ENCODE measurements at places on chromosomes 4 and X.

DNA sequence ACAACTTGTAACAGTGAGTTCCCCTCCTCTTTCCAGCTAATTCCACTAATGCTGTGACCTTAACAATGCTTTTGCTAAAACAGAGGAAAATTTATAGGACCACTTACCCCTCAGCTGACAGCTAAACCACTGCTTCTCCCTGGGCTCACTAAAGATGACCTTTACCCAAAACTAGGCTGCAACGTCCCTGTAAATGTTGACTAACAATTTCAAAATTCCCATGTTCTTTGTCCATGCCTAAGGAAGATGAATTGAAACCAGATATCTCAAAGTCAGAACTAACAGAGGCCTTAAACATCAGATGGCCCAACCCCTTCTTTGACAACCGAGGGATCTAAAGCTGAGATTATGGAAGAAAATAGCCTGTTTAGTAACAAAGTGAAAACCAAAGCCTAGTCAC, 32.5 kb downstream of the AFAP1 start:
- peaks cover 48% of the 10 kb centered on the region for H3K4me1 ChIP-seq
- H3K27me3 ChIP-seq: no peaks in the 10 kb centered on the region
- no peak for DNase-seq
- H3K4me3 ChIP-seq: no peak overlapping the region

- no peaks in the 10 kb centered on the region for H3K27me3 ChIP-seq
- DNase-seq: no peak
- H3K4me3 ChIP-seq: no peak overlapping the region
- H3K36me3 ChIP-seq: no peaks in the 10 kb centered on the region
- no peak overlapping the region for H3K27ac ChIP-seq
Measured at GRCh38 chr4:111120191-111120590, 497.3 kb upstream of the PITX2 start.

GRCh38 chrX:18895189-18895951, 88.5 kb downstream of the PHKA2 start:
- H3K4me1 ChIP-seq: peaks cover 4% of the 10 kb centered on the region
- DNase-seq: peak; percentile 88
- H3K4me3 ChIP-seq: no peak overlapping the region
- no peak overlapping the region for H3K27ac ChIP-seq
- H3K27me3 ChIP-seq: no peaks in the 10 kb centered on the region

DNA sequence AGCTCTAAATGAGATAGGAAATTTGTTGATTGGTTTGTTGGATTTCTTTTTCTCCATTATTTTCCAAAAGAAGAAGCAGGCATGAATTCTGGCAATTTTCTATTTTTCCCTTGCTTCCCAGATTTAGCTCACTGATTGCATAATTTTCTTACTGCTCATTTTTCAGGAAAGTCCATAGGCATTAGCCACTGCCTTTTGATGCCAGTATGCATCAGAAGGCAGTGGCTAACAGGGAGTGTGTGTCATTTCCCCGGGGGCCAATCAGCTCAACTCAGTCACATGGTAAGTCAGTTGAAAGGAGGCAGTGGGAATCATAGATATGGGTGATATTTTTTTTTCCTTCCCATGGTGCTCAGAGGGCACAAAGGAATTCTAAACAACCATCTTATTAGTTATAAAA, 156.7 kb downstream of the TRIML1 start:
- no peak overlapping the region for H3K4me3 ChIP-seq
- H3K27ac ChIP-seq: no peak overlapping the region
- H3K4me1 ChIP-seq: no peaks in the 10 kb centered on the region
- H3K27me3 ChIP-seq: no peaks in the 10 kb centered on the region
- DNase-seq: no peak
- H3K36me3 ChIP-seq: no peaks in the 10 kb centered on the region

GRCh38 chrX:71302461-71303213, 1.1 kb downstream of the ITGB1BP2 start:
- H3K27ac ChIP-seq: no peak overlapping the region
- no peak overlapping the region for H3K4me3 ChIP-seq
- H3K36me3 ChIP-seq: no peaks in the 10 kb centered on the region
- H3K27me3 ChIP-seq: no peaks in the 10 kb centered on the region
- H3K4me1 ChIP-seq: no peaks in the 10 kb centered on the region

- no peaks in the 10 kb centered on the region for H3K4me1 ChIP-seq
- H3K27ac ChIP-seq: no peak overlapping the region
- H3K27me3 ChIP-seq: no peaks in the 10 kb centered on the region
- no peak for DNase-seq
Measured at GRCh38 chr4:96056346-96056934, 216.5 kb downstream of the PDHA2 start.

GRCh38 chr4:82823062-82823461, 24.5 kb upstream of the SCD5 start:
- DNase-seq: no peak
- H3K27me3 ChIP-seq: no peaks in the 10 kb centered on the region
- no peaks in the 10 kb centered on the region for H3K4me1 ChIP-seq
- no peak overlapping the region for H3K4me3 ChIP-seq
- no peak overlapping the region for H3K27ac ChIP-seq

GRCh38 chr4:158580064-158580463, 58.4 kb downstream of the RXFP1 start:
- H3K27ac ChIP-seq: no peak overlapping the region
- H3K36me3 ChIP-seq: no peaks in the 10 kb centered on the region
- H3K4me1 ChIP-seq: no peaks in the 10 kb centered on the region
- no peaks in the 10 kb centered on the region for H3K27me3 ChIP-seq
- H3K4me3 ChIP-seq: no peak overlapping the region
- DNase-seq: no peak

DNA sequence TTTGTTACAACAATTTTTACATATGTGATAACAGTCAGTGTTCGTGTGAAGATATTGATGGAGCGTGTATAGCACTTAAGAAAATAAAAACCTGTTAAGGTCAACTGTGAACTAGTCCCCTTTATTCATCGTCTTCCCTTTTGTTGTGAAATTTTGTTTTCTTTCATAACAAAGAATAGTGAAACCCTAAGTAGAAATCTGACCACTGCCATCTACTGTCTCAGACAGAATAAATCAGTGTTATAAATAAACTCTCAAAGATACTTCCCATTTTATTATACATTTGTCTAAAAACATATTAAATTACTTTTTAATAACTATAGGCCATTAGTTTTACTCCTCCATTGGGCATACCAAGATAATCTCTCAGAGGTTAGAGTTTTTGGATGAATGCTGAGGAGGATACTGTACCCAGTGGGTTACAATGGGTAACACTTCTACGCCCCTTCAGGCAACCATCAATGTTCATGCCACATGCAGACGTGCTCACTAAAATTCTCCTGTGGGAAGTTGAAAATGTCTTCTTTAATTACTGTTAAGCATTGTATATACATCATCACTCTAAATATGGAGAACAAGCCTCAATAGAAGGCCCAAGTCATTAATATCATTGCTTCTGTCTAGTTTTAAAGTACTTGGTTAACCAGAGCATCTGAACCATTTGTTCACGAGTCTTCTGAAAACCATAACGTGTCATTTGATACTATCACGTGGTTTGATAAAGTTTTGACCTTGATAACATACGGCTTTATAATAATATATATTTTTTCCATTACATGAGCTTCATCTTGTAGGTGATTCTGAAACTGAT, 171.2 kb downstream of the TMA16 start:
- DNase-seq: no peak
- H3K4me3 ChIP-seq: no peak overlapping the region
- no peaks in the 10 kb centered on the region for H3K27me3 ChIP-seq
- no peak overlapping the region for H3K27ac ChIP-seq

GRCh38 chr4:108683479-108683878, 33.1 kb downstream of the OSTC start:
- DNase-seq: peak; percentile 51
- H3K4me1 ChIP-seq: no peaks in the 10 kb centered on the region
- H3K4me3 ChIP-seq: no peak overlapping the region

DNA sequence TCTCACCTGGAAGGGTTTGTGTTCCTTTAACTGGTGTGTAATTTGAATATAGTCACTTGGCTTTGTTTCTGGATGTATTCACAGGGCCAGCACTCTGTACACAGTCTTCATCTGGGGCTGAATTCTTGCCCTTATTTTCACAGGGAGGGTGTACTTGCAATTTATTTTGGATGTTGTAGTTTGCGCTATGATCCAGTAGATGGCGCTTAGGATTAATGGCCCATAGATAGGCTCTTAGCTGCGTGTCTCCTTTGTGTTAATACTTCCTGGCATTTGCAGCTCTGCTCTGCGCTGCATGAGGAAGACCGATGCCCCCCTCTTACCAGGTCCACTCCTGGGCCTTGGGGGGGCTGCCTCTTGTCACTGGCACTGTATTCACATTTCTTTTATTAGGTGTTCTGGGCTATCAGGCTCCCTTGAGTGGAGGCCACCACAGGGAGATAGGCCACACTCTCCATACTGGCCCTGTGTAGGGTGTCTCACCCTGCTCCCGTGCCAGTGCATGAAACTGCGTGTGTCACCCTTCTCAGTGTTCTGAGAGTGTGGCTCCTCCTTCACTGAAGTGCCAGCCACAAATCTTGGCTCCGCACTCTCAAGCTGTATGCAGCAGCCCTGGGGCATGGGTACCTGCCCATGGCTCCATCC, 562.2 kb downstream of the ZIC3 start:
- H3K4me3 ChIP-seq: no peak overlapping the region
- peak; percentile 42 for DNase-seq
- no peaks in the 10 kb centered on the region for H3K36me3 ChIP-seq
- no peaks in the 10 kb centered on the region for H3K4me1 ChIP-seq
- no peak overlapping the region for H3K27ac ChIP-seq

DNA sequence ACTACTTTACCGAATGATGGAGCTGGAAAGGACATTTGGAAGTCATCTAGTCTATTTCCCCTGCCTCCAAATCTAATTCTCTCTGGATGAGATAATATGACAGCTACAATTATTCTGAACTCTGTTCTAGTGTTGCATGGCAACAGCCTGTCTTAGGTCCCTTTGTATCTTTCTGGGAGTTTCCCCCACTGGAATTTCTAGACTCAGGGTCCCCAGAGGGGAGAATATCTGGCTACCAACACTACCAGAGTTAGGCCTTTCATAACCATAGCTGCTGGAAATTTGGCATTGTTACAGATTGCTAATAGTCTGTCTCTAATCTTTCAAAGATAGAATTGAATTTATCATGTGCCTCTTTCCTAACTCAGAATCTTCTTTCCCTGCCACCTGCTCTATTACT, 4.5 kb downstream of the MSN start:
- H3K27me3 ChIP-seq: no peaks in the 10 kb centered on the region
- no peak for DNase-seq
- H3K27ac ChIP-seq: peak overlapping the region; percentile 47
- H3K4me1 ChIP-seq: peaks cover 8% of the 10 kb centered on the region

GRCh38 chrX:24375600-24376131, 15.2 kb downstream of the SUPT20HL1 start:
- DNase-seq: no peak
- no peaks in the 10 kb centered on the region for H3K36me3 ChIP-seq
- H3K27me3 ChIP-seq: no peaks in the 10 kb centered on the region
- H3K27ac ChIP-seq: no peak overlapping the region
- no peak overlapping the region for H3K4me3 ChIP-seq
- H3K4me1 ChIP-seq: no peaks in the 10 kb centered on the region

DNA sequence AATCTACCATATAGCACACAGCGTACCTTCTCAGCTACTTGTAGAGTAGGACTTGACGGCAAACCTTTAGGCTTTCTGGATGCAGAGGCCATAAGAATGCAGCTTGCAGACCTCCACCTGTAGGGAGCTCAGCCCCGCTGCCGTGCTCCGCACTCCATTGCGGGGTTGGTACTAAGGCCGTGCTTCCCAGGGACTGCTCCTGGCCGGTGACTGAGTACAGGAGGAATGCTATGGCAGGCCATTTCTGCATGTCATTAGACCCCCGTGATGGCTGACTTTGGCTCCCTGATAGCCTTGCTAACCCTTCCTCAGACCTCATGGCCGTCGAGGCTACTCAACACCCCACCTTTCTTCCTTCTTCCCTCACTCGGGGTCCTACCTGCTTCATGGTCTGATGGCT, 26.4 kb downstream of the TIGD2 start:
- no peaks in the 10 kb centered on the region for H3K4me1 ChIP-seq
- H3K36me3 ChIP-seq: no peaks in the 10 kb centered on the region
- DNase-seq: no peak

DNA sequence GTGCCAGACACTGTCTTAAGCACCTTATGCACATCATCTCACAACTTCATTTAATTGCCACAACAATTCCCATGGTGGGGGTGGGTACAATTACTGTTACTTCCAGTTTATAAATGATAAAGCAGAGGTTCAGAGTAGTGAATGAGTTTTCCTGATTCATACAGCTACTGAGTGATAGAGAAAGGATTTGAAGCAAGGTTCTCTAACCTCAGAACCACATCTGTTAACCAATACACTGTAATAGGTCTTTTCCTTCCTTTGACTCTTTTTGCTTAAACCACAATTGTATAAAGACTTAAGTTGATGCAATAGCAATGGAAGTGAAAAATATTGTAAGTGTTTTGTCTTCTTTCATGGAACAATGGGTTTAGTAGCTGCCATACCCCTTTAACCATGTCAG, 43.5 kb upstream of the PAK3 start:
- H3K27me3 ChIP-seq: no peaks in the 10 kb centered on the region
- peak; percentile 31 for DNase-seq
- H3K4me1 ChIP-seq: no peaks in the 10 kb centered on the region

DNA sequence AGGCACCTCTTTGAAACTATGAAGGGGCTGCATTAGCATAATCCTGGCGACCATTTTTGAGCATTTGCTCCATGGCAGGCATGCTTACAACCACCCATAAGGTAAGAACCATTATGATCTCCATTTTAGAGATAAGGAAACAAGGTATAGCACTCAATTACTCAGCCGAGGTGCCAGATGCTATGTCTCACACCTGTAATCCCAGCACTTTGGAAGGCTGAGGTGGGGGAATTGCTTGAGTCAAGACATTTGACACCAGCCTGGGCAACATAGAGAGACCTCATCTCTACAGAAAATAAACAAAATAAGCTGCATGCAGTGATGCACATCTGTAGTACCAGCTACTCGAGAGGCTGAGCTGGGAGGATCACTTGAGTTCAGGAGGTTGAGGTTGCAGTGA, 43.6 kb downstream of the TIGD4 start:
- no peak overlapping the region for H3K4me3 ChIP-seq
- no peaks in the 10 kb centered on the region for H3K4me1 ChIP-seq
- DNase-seq: no peak
- no peaks in the 10 kb centered on the region for H3K27me3 ChIP-seq
- no peaks in the 10 kb centered on the region for H3K36me3 ChIP-seq
- no peak overlapping the region for H3K27ac ChIP-seq

DNA sequence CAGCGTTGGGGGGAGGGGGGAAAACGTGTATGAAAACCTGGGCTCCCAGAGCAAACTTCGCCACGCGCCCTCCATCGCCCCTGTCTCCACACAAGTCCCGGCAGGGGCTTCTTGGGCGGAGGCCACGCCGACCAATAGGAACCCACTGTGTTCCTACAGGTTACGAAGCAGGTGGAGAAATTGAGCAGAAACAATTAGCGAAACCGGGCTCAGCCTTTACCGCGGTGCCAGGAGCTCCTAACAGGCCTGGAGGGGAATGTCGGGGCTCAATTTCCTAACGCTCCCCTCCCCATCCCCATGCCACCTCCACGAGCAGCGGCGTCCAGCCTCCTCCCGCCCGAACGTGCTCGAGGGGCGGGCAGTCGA, 589 bp upstream of the KIT start:
- H3K27me3 ChIP-seq: peaks cover 15% of the 10 kb centered on the region
- no peak overlapping the region for H3K27ac ChIP-seq
- no peaks in the 10 kb centered on the region for H3K36me3 ChIP-seq
- H3K4me1 ChIP-seq: peaks cover 18% of the 10 kb centered on the region
